ENCODE measurements at places on chromosomes 16 and 17.

DNA sequence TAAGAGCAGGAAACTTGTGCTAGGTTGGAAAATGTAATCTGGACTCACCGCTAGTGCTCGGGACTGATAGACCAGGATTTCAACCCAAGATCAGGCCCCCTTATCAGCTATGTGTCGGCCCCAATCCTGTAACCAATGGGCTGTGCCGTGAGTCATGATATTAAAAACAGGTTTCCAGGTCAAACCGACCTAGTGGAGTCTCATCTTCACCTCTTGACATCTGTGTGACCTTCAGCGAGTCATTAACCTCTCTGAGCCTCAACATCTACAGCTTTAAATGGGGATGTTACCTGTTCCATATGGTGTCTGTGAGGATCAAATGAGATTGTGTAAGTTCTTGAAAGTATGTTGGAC, 512 bp downstream of the PMM2 start:
- DNase-seq = no peak

DNA sequence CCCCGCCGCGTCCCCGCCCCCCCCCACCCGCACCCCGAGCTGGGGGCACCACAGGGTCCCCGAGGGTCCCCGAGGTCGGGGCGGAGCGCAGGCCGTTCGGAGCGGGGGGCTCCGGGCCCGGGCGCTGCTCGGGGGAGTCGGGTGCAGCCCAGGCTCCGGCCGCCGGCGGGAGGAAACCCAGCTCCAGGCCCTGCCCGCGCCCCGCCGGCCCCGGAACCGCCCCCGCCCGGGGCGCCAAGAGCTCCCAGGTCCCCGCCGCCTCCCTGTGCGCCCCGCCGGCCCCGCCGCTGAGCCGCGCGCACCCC, 33.2 kb upstream of the RPH3AL start:
- DNase-seq = no peak

DNA sequence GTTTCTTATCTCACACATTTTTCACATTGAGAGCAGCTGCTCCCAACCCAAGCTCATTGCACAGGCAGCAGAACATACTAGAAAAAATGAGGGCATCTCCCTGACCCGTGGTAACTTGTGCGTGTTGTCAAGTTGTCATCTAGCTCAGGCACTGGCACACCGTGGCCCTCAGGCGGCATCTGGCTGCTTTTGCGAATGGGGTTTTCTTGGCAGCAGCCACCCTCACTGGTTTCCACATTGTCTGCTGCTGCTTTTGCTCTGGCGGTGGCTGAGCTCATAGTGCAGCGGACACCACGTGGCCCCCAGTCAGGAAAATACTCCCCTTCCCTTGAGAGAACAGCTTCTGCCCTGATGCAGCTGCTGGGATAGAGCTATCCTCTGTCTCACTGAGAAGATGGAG, 9.4 kb upstream of the TEDC2 start:
- DNase-seq = no peak

- DNase-seq = no peak
Measured at GRCh38 chr16:10385725-10386516, at the start of gene ATF7IP2. TSS of gene ATF7IP2 (plus strand) at chr16:10386061. CDS start at chr16:10430621, 44,560 bp downstream.

GRCh38 chr16:27259710-27260109, 8.9 kb downstream of the NSMCE1 start:
- no peak for DNase-seq

- no peak for DNase-seq
Measured at GRCh38 chr17:12342609-12343435, 322.1 kb downstream of the MAP2K4 start.

DNA sequence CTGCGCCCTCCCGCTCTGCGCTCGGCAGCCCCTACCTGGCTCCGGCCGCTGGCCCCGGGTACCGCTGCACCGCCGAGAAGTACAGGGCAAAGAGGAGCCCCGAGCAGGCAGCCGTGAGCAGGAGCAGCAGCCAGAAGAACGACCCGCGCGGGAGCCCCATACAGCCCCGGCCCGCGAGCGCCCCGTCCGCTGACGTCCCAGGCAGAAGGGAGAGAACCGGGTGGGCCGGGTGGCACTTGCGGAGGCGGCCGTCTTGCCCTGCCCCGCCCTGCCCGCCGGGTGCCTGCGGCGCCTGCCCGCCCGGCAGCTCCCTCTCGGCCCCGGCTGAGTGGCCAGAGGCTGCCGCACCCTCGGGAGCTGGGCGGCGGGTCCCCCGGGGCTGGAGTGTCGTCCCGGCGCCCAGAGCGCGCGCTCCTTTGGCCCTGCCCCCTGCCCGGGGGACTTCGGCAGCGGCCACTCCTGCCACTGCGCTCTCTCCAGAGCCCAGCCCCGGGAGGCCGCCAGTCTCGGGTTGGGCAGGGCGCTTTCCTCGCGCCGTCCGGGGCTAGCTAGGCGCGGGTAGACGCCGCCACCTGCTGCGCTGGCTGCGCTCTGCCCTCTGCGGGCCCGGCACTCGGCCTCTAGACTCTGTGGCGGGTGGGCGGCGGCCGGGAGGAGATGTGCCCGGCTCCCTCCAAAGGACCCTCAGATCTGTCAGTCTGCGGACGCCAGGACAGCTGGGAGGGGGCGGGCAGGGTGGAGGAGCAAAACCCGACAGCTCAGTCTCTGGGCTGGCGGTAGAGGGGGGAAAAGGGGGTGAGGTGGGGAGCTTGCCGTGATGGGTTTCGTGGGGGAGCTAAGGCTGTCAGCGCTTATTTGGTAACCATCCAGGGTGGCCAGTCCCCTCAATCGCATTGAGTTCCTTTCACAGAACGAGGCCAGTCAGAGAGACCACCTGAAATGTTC, at the start of gene ST6GALNAC2:
ST6GALNAC2 (minus strand) TSS at position 212 of the 945 bp plus-strand sequence; CDS start at position 160, 52 bp downstream.
- DNase-seq = peak; percentile 38

- DNase-seq = no peak
Measured at GRCh38 chr17:82371333-82372248, at the start of gene UTS2R. TSS of gene UTS2R (plus strand) at chr17:82371765. CDS start at chr17:82374325, 2,560 bp downstream.

DNA sequence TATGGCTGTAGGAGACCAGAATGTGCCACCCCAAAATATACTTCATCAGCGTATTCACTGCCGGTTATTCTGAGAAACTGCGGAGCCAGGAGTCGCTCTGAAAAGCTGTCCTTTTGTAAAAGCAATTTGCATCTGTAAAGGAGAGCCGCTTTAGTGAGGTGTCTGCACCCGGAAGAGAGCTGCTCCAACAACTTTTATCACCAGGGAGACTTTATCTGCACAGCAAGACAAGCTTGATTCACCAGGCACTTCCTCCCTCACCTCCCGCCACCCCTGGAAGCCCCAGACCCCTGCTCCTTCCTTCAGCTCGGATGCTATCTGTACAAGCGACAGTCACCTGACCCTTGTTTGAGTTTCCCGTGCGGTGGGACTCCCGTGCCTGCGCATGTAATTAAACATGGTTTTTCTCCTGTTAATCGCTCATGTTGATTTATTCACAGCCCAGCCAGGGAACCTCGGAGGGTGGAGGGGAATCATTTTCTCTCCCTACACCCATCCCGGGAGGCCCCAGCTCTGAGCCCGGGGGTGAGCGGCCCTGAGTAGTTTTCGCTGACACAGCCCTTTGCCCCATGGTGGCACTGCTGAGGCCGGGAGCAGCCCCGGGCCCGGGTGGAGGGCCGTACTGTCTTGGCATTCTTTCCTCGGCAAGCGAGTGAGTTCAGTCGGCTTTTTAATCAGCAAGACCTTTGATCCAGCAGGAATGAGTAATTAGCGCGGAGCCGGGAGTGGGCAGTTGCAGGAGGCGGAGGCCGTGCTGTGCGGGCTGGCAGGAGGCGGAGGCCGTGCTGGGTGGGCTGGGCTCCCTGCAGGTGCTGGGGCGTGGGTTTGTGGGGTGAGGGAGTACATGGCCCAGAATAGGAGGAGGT, 222.7 kb upstream of the CIBAR2 start:
- peak; percentile 52 for DNase-seq

GRCh38 chr17:7219229-7219811, 316 bp downstream of the DLG4 start:
- no peak for DNase-seq

DNA sequence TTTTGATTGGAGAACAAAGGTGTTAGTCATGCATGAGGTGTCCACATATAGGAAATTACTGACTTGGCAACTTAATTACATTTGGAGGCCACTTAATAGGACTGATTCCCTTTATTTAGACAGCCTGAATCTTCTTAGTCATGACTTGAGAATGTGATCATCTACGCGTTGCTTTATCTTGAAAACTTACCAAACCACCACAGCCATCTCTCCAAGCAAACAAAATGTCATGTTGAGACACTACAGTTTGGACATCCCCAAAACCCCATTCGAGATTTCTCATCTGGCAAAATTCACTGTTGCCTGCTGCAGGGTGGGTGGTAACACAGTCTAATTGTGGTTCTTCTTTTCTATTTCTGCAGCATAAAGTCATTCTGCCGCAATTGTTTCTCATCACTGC, 176.5 kb upstream of the CDH5 start:
- DNase-seq = no peak

- DNase-seq = peak; percentile 67
Measured at GRCh38 chr16:87569601-87570571, 32.4 kb upstream of the JPH3 start.

DNA sequence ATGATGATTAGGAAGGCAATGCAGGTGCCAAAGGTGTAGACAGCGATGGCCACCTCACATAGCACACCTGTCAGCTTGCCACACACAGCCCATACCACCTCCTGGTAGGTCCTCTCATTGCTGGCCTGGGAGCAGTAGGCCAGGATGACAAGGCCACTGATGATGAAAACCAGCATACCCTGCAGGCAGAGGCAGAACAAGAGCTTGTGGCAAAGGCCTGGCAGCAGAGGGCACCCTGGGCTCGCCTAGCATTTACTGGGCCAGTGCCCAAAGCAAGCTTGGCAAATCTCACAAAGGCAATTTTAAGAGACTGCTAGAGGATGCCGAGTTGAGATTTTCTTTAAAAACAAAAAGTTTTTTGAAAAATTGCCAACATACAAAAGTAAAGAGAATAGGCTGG, 5.9 kb downstream of the SLC38A7 start:
- no peak for DNase-seq

DNA sequence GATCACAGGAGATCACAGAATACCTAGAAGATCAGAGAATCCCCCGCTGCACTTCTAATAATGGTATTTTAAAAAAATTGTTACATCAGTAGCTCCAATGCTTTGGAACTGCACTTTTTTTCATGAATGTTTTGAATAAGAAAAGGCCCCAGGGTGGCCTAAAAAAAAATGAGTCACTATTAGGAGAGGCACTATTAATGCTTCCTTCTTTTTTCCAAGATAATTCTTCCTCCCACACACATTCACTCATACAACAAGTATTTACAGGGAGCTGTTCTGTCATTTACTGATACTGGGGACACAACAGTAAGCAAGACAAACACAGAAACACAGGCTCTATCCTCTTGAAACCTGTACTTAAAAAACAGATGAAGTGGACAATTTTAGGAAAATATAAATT, 675 bp upstream of the PDZD9 start:
- no peak for DNase-seq

GRCh38 chr17:67435122-67435521, 58.0 kb downstream of the PITPNC1 start:
- no peak for DNase-seq

DNA sequence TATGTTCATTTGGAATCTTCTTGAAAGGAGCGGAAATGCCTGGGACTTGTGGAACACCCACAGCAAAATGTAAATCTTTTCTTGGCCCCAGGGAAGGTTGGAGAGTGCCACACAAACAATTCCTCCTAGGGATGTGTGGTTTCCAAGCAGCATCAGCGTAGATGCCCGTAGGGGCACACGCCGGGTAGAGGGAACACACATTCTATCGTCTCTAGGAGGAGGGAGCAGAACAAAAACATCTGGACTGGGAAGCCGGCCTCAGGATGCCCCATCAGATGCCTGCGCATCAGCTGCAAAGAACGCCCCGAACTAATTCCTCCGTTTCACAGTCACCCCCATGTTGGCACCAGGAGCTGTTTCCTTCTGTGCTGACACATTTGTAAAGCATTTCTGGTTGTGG, 357.9 kb upstream of the ZFHX3 start:
- no peak for DNase-seq

DNA sequence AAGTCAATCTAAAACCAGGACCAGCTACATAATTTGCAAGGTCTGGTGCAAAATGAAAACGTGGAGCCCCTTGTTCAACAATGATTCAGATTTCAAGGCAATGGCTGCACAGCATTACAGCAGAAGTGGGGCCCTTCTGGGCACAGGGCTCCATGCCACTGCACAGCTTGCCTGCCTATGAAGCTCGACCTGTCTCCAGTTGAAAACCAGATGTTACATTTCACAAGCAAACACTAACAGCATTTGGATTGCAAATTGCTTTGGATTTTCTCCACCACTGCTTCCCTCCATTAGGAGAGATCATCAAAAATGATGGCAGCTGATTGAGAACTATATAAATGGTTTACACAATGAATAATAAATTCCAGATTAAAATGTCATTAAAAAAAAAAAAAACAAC, 551.4 kb upstream of the ZFHX3 start:
- no peak for DNase-seq

- DNase-seq = no peak
Measured at GRCh38 chr16:87561200-87562105, 40.9 kb upstream of the JPH3 start.

DNA sequence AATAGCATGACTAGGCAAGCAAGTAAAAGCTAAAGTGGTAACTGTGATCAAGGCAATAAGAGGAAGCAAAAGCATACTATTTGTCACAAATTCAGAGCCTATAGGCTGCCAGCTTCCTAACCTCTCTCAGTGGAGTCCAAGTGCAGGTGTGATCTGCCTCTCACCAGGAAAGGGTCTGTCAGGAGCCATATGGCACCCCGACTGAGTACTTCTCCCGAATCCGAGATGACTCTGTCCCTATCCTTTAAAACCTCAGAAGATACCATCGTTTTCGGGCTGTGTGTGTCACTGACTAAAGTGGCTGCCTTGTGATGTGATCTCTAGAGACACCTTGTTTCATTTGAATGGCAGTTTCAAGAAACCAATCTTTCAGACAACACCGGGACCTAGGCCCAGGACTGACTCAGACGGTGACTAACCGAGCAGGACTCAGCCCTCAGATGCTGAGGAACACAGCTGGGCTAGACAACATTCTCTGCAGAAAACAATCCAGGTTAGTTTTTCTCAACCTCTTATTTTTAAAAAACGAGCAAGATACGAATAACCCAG, 63.6 kb downstream of the SMG6 start:
- no peak for DNase-seq

DNA sequence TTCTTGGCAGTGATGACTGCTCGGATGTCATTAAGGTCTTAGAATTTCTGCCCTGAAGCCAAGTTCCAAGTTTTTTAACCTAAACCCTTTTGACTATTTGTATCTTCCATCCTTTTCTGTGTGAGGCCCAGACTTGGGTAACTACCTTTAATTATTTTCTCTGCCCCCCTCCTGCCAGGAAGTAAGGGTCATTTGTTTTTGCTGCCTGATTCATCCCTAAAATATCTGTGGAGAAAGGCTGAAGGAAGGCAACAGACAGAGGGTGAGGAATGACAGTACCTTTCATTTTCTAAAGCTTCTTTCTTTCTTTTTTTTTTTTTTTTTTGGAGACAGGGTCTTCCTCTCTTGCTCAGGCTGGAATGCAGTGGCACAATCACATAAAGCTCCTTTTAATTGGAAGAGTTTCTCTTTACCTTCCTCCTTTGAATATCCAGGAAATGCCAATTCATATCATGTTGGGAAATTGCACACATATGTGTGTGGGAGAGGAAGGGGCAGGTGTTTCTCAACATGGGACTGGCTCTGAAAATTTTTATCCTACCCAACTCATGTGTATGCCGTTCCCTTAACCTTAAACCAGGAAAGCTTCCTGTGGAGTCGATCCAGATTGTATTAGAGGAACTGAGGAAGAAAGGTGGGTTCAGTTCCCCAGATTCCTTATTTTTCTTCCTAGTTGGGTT, 957 bp downstream of the VPS25 start:
- DNase-seq = no peak

GRCh38 chr17:48738424-48738802, 9.9 kb upstream of the HOXB13 start:
- no peak for DNase-seq

All from COR-L47 (cell line).